HFF-Myc (cell line): ENCODE measurements at places on chromosomes 16 and 17.

DNA sequence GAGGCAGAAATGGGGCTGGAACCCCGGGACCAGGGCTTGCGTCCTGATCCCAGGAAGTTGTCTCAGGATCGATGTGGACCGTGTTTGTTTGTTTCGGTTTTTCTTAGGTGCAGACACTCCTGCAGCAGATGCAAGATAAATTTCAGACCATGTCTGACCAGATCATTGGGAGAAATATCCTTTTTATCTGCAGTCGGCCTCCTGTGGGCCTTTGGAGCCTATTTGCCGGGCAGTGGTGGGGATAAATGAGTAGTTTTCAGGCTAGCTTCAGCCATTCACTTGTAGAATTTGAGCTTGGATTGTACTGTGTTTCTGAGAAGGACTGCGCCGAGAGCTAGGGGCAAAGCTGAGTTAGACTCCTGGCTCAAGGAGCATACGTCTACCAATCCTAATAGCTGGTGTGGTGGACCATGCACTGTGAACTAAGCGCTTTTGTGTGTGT, 816 bp downstream of the HSBP1 start:
- DNase-seq = no peak

GRCh38 chr17:44304651-44305050, 3.8 kb upstream of the RUNDC3A start:
- DNase-seq = no peak

DNA sequence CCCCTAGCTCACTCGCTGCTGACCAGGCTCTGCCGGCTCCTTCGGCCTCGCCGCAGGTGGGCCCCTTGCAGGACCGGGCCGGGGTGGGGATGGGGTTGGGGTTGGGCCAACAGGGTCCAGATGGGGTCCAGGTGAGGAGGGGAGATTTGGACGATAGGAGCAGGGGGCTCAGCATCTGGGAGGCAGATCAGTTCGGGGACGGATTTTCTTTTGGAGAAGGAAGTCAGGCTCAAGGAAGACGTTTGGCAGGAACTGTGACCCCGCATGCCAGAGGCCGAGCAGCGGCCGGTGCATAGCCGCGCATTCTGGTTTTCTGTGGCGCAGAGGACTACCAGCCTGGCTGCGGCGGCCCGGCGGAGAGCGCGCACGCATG, 845 bp upstream of the ALDOA start:
- no peak for DNase-seq

GRCh38 chr16:74570412-74571301, 36.3 kb downstream of the GLG1 start:
- no peak for DNase-seq

DNA sequence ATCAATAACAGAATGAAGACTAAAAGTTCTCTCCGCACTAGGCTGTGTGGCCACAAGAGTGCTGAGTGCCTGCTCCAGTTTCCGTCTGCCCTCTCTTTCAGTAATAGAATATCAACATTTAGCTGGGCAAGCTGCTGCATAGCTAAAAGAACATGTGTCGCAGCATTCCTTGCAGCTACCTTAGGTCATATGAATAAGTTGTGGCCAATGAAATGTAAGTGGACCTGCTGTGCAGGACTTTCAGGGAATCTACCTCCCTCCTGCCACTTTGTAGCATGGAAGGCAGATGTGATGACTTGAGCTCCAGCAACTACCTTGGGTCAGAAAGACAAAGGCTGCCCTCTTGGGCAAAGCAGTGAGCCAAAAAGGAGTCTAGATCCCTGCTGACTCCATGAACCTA, 25.4 kb downstream of the SLC39A11 start:
- no peak for DNase-seq
